Activated B cell treated with CpG ODN at 0.5 μM for 24 hours (primary cell): ENCODE measurements at places on chromosomes 2 and 18.

GRCh38 chr2:118059919-118060478 lies 28.3 kb upstream of the INSIG2 start:
- no peak for DNase-seq

DNA sequence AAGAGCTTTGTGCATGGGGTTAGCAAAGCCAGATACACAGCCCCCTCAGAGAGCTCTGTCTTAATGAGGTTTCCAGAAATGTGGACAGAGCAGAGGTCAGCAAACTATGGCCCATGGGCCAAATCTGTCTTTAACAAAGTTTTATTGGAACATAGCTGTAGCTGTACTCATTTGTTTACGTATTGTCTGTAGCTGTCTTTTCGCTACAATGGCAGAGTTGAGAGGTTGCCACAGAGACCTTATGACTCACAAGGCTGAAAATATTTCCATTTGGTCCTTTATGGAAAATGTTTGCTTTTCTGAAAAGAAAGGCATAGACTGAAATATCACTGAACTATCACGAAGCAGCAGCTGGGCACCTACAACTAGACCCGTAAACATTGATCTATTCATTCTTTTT lies 841.8 kb downstream of the SLC4A3 start:
- DNase-seq: no peak

- no peak for DNase-seq
Measured at GRCh38 chr2:239763433-239764097, 261.6 kb downstream of the NDUFA10 start.

DNA sequence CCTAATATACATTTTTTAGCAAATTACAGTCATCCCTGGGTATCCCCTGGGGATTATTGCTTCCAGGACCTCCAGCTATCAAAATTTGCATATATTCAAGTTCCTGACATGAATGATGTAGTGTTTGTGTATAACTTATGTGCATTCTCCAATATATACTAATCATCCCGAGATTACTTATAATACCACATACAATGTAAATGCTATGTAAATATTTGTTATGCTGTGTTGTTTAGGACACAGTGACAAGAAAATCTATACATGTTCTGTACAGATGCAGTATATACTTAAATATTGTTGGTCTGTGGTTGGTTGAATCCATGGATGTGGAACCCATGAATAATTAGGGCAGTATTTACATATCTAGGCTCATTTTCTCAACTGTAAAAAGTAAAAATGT lies 1060.3 kb downstream of the DSC3 start:
- DNase-seq: no peak

DNA sequence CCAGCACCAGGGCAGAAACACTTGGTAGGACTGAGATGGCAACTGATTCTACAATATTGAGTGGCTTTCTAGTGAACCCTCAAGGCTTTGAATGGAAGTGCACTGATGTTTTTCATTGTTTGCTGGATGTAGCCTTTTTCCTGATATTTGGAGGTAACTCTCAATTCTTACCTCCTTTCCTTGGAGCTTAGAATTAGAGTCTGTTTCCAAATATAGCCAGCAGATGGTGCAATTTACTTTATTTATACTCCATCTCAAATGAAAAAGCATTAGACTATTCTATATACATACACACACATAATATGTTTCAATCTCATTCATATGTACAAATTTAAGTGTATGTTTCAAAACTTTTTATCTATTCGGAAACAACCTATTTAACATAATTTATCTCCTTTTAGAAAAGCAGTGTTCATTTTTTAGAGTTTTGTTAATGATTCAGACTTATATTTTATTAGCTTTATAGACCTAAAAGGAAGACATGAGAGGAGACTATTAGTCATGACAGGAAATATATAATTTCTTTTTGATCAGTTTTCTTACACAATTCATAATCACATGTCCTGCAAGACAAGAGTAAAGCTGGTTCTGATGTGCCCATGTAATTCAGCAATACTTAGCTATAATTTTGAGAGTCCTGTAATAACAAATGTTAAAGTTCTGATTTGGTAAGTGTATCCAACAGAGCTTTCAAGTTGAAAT lies 124.8 kb downstream of the NUP35 start:
- no peak for DNase-seq

- DNase-seq: no peak
Measured at GRCh38 chr18:48195787-48196186, 213.4 kb downstream of the ZBTB7C start.

GRCh38 chr2:168561991-168562390 lies 105.9 kb downstream of the CERS6 start:
- DNase-seq: no peak

GRCh38 chr2:42961385-42961811 lies 169.0 kb upstream of the HAAO start:
- DNase-seq: no peak

GRCh38 chr2:73107211-73107926 lies 5.4 kb downstream of the RAB11FIP5 start:
- DNase-seq: no peak
